GM18507 (cell line): ENCODE measurements at places on chromosomes 4 and X.
A peak's percentile ranks its signal among the peaks of the same experiment; 100 is the strongest.

DNA sequence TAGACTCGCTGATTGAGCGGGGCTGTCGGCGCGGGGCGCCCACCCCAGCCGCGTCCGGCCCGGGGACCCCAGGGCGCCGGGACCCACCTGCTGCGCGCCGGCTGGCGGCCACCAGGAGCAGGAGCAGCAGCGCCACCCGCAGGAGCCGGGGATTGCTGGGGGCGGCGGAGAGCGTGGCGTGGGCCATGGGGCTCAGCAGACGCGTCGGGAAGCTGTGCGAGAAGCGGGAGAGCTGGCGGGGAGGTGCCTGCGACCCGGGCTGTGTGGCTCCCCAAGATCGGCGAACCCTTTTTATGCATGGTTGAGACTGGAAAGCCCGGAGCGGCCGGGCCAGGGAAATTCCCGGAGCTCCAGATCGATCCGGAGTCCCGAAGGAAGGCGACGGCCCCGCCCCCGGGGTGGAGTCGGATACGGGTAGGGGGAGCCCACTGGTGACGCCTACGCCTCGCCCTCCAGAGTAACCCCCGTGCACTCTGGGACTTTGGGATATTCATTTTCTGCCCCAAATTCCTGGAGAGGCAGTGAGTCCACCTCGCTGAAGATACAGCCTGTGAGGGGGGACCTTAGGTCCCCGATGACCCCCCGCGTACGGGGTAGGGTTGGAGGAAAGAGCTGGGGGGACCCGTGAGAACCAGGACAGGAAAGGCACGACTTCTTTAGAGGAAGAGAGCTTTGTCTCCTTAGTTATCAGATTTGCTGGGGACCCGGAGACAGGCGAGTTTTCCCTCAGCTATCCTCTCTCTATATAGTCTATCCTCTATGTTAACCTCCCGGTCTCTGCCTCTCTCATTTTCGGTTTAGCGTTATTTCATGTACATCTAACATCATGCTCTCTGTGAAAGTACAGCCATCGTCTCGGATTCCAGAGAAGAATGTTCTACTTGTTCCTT lies at the start of gene CXCL3:
CXCL3 (minus strand) TSS at position 265 of the 890 bp plus-strand sequence; CDS start at position 187, 78 bp downstream.
- DNase-seq, result no peak

GRCh38 chr4:22487328-22487727 lies 28.5 kb downstream of the ADGRA3 start:
- DNase-seq, result no peak

DNA sequence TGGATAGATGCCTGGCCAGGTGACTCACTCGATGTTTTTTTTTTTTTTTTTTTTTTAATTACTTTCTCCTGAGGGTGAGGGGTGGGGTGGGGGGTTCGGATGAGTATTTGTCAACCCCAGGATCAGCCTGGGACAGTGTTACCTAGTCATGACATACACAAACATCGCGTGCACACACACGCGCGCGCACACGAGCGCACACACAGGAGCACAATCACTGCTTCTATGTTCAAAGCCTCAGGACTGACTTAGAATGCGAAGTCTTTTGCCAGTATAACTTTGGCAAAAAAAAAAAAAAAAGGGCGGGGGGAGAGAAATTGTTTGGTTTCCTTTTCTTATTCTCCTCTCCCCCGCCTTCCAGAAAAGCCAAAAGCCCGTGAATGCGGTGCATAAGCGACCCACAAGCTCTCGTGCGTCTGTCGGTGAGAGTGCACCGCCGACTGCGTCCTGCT lies 115.0 kb upstream of the TEX13C start:
- DNase-seq, result no peak

- DNase-seq, result no peak
Observed at GRCh38 chrX:150542846-150543229, 25.6 kb upstream of the MTM1 start.

GRCh38 chrX:130125091-130125874 lies 15.0 kb upstream of the ELF4 start:
- DNase-seq, result no peak

- no peak for DNase-seq
Observed at GRCh38 chr4:7918981-7919380, 20.7 kb downstream of the AFAP1 start.

DNA sequence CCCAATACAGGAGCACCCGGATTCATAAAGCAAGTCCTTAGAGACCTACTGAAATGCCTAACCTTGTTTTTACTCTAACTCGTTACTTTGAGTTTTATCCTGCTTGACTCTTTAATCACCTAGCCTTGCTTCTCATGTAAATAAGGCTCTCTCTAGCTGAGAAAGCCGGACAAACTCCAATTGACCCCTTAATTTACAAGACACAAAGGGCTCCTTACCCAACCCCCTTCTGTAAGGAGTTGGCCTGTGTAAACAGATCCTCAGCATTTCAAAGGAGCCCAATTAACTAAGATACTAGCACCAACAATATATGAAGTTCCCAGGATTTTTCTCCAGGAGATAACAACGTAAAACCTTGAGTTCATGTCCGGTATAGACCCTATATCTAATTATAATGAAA lies 61.7 kb downstream of the CT47B1 start:
- no peak for DNase-seq

DNA sequence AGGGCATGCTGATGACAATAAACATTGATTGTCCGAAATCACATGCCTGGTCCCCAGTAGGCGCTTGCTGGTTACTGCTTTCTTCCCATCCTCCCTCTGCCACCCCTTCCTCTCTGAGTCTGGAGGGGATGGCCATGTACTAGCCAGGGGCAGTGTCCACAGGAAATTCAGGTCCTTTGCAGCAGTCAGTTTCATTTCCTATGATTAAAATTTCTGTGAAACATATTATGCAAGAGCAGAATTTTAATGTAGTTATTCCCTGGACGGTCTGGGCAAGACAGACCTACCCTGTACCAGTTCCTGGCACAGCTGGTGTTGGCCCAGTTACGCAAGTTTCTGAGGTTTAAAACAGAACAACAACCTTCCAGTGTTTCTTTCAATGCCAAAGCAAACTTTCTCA lies 28.2 kb upstream of the TLR2 start:
- DNase-seq, result no peak

GRCh38 chrX:133850399-133850798 lies 135.0 kb downstream of the GPC3 start:
- no peak for DNase-seq

- DNase-seq, result no peak
Observed at GRCh38 chr4:56681158-56681852, at the start of gene HOPX. Gene HOPX, minus strand, starts transcription at chr4:56681296. Its CDS starts 23,480 bp downstream, at chr4:56657816.

GRCh38 chr4:3878678-3879077 lies 112.5 kb downstream of the ADRA2C start:
- no peak for DNase-seq

- no peak for DNase-seq
Observed at GRCh38 chr4:141430686-141431085, 205.7 kb upstream of the IL15 start.

DNA sequence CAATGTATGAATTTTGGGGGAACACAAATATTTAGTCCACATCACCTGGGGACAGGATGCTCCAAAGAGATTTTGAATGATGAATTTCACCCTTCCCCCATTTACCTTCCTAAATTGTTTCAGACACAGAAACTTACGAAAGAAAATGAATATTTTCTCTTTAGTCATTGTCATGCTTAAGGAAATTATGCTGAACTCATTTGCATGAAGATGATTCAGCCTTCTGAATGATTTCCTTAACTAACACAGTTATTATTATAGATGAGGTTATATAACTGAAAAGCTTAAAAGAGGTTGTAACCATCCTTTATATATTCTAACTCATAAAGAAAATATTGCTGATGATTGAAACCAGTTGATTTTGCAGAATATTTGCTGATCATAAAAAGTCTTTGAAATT lies 61.1 kb downstream of the KCNIP4 start:
- DNase-seq, result no peak

DNA sequence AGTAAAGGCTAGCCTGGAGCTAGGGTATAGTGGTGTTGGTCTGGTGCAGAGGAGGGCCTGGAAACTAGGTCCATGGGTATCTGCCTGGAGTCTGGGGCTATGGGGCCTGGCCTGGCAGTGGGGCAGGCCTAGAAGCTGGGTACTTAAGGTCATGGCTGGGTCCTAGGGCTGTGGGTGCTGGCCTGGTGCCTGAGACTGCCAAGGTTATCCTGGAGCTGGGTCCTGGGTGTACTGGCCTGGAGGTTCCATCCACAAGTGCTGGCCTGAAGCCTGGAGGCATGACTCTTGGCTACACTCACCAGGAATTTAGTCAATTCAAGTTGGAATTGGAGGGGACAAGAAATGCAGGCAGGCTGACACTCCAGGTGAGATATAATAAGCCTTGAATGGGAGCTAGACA lies 108.4 kb upstream of the ZCCHC13 start:
- DNase-seq, result no peak

DNA sequence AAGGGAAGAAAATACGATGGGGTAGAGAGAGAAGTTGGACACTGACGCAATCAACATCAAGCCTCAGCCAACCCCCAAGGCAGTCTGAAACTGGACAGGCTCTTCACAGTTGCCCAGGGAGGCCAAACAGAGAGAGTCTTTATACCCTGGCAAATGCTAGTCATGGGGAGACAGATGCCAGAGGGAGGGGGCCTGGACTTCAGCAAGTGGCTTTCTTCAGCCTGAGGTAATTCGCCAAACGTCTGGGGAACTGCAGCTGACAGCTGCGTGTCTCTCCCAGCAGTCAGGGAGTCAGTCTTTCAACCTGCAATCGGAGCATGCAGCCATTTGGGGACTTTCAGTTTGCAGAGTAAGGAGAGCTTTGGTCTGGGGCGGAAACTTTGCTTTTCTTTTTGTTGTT lies 521.6 kb downstream of the TRIML1 start:
- no peak for DNase-seq

DNA sequence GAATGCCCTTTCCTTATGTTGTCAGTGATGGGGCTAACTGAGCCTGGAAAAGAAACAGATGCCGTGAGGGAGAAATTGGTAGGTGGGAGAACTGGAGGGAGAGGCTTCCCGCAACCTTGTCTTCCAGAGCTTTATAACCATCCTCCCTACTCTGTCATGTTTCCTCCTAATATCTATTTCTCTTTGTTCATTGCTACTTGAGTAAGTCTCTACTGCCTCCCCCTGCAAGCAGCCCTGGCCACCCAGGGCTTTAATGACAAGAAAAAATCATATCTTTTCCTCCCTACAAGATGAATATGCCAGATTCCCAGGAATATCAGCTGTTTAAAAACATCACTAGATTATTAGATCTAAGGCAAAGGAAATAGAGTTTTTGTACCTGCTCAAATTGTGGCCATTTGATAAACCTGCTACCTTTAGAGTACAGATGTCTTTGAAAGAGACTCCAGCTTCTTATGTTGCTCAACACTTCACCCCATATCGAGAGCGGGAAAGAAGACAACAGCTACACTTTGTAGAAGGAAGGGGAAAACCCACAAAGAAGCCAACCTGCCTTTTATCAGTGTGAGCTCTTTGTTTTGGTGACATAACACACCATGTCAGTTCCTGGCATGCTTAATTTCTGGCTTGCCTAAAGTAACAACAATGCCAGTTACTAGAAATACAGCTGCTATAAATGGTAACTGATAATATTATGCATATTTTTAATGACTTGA lies 186.6 kb upstream of the LEF1 start:
- DNase-seq, result no peak

DNA sequence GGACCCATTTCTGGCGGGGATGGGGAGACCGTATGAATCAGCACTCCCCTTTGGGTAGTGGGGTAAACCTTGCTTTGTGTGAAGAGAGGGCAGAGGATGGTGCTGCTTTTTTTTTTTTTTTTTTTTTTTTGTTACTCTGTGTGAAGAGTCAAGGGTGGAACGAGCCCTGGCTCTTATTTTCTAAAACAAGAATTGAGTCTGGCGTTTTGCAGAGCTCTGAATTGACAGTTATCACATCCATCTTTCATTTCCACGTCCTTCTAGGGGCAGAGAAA lies 1.2 kb downstream of the SLAIN2 start:
- no peak for DNase-seq

GRCh38 chrX:1877780-1878179 lies 262.9 kb downstream of the ASMT start:
- no peak for DNase-seq

DNA sequence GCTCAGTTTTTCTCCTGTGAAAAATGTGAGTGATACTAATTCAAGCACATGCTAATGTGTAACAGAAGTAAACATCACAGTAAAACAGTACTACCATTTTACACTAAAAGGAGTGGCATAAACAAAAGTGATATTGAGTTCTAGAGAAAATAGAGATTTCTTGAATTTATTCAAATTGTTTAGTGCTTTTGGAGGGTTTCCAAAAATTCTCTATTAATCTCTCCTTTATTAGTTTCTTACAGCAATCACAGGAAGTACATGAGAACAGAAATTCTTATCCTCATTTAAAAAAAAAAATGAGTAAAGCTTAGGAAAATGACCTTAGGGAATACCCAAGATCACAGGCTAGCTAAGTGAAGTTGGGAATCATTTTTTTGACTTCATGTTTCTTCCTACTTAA lies 459.7 kb upstream of the GALNTL6 start:
- no peak for DNase-seq

DNA sequence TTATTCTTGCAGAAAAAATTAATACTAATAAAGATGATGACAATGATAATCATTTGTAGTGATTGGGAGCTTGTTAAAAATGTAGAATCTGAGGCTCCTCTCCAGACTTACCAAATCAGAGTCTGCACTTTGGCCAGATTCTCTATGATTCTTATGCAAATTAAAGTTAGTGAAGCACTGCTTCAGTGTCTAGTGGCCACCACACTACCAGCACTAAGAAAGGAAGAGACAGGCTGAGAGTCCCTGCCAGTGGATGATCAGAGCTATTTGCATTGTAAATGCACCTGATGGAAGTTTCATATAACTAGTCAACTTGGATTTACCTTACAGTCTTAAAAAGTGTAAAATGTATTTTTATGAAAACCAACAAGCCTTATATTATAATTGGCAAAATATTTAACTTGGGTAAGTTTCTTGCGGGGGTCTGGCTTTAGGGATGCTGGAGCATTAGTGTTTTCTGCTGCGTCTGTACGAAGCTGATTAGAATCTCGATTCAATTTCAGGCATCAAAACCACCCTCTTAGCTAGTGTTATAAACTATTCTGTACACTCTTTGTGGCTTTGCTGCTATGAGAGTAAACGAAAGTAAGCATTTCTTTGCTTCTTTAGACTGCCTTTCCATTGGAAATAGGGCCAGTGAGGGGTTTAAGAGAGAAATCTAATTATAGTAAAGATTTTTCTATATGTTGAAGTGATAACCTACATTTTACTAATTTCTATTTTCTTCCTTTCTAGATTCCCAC lies 114.1 kb downstream of the TLL1 start:
- no peak for DNase-seq

DNA sequence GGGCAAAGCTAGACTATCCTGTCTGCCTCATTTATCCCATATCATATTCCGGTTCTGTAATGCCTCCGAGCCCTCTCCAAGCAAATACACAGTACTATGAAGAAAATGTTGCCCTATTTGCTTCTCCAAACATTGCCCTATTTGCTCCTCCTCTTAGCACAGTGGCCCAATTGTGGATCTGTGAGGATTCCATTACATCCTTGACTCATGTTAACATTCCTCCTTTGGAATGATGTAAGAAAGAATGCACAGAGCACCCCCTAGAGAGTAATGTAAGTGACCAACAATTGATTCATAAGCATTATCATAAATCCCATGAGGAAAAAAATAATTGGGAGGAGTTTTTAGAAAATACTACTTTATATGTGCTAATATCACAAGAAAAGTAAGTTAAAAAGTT lies 11.3 kb upstream of the BTC start:
- no peak for DNase-seq

- no peak for DNase-seq
Observed at GRCh38 chr4:71833232-71833900, 49.5 kb upstream of the GC start.

GRCh38 chr4:17511509-17511949 lies 361 bp downstream of the QDPR start:
- DNase-seq, result peak; percentile 30

- no peak for DNase-seq
Observed at GRCh38 chr4:45346816-45347435, 620.6 kb upstream of the GNPDA2 start.

GRCh38 chr4:25925486-25926201 lies 11.6 kb downstream of the SMIM20 start:
- DNase-seq, result peak; percentile 20
